ENCODE measurements at places on chromosomes 1 and 21.
A peak's percentile ranks its signal among the peaks of the same experiment; 100 is the strongest.

DNA sequence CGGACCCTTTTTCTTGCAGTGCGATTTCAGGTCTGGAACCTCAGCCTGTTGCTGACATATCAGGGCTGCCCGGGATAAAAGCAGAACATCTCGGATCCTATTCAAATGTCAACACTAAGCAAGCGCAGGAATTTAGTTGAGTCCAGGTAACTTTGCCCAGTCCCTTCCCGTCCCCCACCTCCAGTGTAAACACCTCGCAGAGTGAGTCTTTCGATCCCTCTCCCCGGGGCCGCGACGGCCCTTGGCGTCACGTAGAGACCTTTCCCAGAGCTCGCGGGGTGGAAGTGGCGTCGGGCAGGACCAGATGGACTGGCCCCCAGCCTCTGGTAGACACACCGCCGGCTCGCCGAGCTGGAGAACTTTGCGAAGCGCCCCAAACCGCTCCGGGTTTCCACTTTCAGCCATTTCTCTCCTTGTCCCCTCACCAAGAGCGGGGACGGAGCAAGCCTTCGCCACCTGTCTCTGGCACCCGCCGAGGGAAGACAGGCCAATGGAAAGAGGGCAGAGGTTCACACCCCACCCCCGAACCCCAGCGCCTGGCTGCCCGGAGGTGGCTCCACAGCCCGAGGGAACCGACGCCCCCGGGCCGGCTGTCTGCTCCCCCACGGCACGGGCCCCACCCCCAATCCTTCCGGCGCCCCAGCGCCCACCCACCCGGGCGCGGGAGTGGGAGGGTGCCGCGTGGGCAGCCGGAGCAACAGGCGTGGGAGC, 570 bp downstream of the KCND3 start:
- DNase-seq: no peak

GRCh38 chr1:12314333-12314903, 84.6 kb downstream of the VPS13D start:
- DNase-seq: peak; percentile 32

GRCh38 chr1:232301246-232301645, 328.7 kb downstream of the SIPA1L2 start:
- DNase-seq: no peak

GRCh38 chr1:212203630-212204029, 81.6 kb upstream of the PPP2R5A start:
- no peak for DNase-seq

DNA sequence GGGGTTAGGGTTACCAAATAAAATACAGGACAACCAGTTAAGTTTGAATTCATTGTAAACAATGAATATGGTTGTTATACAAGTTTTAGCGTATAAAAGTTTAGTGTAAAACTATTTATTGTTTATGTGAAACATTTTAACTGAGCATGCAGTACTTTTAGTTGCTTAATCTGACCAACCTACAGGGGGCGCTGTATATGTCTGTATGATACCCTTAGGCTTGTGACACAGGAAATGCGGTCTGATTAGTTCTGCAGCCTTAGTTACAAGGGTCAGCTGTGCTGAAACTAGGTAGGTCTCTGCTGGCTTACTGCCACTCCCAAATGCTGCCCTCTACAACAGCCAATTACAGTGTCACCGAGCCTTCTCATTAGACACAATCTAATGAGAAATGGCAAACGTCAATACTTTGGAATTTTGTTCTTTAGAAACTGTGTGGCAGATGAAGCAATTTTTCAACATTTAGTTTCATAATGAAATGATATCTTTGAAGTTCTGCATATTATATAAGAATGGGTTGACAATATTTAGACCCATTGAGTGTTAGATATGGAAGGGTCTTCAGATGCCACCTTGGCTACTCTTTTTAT, 56.2 kb downstream of the NTNG1 start:
- peak; percentile 86 for DNase-seq

GRCh38 chr1:151831605-151832004, at the start of gene RORC:
TSS of gene RORC (minus strand) at chr1:151831802. CDS start at chr1:151831764, 38 bp downstream.
- no peak for DNase-seq

DNA sequence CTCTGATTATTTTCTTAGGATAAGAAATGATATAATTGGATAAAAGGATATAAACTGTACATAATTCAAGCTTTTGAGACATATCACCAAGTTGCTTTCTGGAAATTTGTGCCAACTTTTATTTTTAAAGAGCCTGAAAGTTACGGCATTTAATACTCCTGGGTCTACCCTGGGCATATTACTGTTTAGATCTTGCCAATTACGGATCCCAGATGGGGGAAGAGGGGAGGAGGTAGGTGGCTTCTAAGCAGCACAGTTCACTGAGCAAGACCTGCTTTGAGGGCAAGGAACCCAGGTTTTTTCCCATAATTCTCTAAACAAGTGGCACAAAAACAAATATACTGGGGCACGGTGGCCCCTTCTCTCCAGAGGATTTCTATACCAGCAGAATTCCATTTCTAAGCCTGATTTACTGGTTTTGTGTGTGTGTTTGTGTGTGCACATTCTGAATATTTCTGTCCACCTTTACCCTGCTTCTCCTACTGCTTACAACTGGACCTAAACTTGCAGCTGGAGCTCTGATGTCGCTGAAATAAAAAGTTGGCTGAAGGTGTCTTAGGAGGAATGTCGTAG, 76.7 kb downstream of the LAMC2 start:
- DNase-seq: no peak

DNA sequence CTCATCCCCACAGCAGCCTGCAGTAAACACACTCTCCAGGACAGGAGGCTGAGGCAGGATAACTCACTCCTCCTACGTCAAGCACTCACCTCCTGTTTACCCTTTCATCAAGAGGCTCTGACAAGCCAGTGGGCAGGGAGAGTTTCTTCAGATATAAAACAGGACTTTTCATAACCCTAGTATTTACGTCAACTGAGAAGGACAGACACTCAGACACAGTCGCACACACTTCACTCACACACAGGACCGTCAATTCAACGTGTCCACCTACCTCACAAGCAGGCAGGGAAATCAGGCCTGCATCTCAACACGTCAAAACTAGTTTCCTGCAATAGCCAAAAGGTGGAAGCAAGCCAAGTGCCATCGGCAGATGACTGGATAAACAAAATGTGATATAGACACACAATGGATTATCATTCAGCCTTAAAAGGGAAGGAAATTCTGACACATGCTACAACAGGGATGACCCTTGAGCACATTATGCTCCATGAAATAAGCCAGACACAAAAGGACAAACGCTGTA, 48.6 kb downstream of the ITPKB start:
- no peak for DNase-seq

DNA sequence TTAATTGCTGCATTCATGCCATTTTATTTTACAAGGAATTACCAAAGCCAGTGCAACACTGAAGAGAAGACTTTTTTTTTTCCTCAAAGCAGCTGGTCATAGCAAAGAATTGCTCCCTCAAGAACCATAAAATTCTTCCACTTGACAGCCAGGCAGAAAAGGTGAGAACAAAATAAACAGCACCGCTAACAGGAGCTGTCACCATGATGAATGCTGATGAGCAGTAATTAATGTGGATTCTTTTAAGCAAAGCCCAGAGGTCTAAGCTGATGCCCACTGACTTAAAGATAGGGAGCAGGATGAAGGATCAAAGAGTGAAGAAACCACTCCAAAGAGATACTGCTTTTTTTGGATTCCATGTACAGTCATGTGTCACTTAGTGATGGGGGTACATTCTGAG, 428.4 kb downstream of the BRINP3 start:
- DNase-seq: no peak

GRCh38 chr1:200428482-200429205, 18.8 kb upstream of the ZNF281 start:
- DNase-seq: no peak

DNA sequence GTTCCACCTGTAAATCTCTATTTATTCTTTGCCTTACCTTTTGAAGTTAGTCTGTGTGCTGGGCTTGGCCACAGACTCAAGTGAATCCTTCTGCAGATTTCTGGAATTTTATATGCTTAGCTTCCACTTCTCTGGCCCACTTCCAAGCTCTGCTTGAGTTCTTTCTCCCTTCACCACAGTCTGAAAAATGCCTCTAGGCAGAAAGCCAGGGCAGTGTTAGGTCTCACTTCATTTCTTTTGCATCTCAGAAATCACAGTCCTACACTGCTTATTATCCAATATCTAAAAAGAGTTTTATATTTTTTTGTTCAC, 48.9 kb downstream of the INKA2 start:
- DNase-seq: peak; percentile 78

- DNase-seq: no peak
Observed at GRCh38 chr21:44845418-44846223, 27.8 kb upstream of the SUMO3 start.

DNA sequence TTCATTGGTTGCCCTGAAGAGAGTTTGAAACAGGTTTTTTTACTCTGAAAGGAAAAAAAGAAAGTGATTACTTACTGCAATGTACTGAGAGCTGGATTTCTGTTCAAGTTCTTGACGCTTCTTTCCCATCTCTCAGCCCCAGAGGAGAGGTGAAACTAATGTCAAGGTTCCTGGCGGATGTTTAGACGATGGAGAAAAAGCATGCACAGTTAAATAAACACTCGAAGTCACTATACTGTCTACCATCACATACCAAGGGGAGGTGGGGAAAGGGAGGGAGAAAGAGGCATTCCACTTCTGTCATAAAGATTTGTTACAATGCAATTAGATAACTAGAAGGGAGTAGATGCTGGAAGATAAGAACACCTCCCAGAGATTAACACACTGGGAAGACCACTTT, 177.0 kb upstream of the TNR start:
- no peak for DNase-seq

GRCh38 chr1:170598618-170599017, 65.3 kb upstream of the PRRX1 start:
- no peak for DNase-seq

DNA sequence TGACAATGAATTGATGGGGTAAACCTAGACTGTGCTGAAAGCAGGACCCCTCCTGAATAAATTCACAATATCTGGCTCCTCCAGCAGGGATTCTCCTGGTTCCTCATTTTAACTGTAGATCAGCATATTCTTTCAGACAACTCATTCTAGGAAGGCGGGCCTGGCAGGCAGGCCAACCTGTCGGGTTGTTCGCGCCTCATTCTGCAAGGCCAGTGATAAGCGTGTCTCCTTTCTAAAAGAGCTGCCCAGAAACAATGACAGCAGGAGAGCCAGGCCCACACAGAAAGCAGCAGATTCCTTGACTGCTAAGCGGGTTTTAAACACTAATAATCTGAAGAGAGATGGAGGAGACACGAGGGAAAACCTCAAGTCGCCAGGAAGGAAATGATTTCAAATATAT, 70.0 kb downstream of the NTPCR start:
- no peak for DNase-seq

DNA sequence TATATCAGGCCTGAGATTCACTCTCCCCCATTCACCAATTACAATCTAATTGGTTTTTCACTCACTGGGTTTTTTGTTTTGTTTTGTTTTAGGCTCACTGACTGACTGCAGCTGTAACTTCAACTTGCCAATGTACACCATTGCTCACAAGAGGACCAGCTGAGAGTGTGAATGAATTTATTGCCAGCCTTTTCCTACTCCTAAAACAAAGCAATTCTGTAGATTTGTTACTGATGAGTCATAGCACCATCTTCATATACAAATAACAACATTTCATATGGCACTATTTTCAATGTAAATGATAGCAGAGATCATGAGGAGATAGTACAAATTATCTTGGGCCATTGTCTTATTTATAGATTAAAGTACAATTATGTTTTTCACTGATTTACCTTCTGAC, 76.0 kb upstream of the DPYD start:
- DNase-seq: peak; percentile 59

Data from NCI-H446 treated with DMSO at 0.1 percent for 48 hours (cell line).